Lung (tissue), 17 donors: ENCODE measurements at places on chromosomes 4 and X.

- DNase-seq, result no peak
Measured at GRCh38 chrX:124863303-124863702, 456.4 kb upstream of the TEX13C start.

DNA sequence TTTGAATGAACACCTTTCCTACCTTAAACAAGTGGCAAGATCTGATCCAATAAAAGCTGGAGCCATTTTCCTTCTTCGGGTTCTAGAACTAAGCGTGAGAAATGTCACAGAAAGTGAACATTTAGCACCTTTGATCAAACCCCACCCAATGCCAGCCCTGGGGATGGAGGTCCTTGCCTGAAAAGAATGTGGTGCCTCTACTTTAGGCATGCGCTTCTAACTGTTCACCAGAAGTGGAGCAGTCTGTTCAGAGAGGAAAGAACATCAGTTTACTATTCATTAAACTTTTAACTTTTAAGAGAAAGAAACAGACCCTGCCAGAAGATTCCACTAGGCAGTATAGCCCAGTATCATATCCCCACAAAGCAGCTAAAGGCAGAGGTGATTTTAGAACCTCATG lies 75.9 kb downstream of the INTS12 start:
- DNase-seq, result no peak

GRCh38 chr4:98385831-98386230 lies 124.6 kb downstream of the RAP1GDS1 start:
- peak; percentile 71 for DNase-seq

GRCh38 chr4:154877110-154877760 lies 96.2 kb downstream of the RBM46 start:
- DNase-seq, result peak; percentile 2

- no peak for DNase-seq
Measured at GRCh38 chr4:57147335-57148060, 37.3 kb upstream of the IGFBP7 start.

DNA sequence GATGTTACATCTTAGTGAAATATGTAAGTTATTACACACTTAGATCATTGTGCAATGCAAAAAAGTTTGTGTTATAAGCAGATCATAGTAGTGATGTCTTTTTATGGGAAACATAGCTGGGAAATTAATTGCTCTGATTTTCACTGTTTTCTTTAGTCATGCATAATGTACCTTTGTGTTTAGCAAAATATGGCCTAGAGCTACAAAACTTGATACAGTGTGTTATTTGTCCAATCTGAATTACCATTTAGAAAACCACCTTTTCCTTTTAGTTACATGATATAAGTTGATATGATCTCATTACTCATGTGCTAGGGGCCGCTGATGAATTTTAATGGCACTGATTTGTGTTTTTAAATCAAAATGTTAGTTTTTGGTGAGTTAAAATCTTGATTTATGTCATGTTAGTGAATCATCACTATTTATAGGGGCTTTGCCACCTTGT lies 2.0 kb downstream of the BMPR1B start:
- no peak for DNase-seq

GRCh38 chrX:24493740-24494581 lies 28.9 kb downstream of the PDK3 start:
- DNase-seq, result no peak

DNA sequence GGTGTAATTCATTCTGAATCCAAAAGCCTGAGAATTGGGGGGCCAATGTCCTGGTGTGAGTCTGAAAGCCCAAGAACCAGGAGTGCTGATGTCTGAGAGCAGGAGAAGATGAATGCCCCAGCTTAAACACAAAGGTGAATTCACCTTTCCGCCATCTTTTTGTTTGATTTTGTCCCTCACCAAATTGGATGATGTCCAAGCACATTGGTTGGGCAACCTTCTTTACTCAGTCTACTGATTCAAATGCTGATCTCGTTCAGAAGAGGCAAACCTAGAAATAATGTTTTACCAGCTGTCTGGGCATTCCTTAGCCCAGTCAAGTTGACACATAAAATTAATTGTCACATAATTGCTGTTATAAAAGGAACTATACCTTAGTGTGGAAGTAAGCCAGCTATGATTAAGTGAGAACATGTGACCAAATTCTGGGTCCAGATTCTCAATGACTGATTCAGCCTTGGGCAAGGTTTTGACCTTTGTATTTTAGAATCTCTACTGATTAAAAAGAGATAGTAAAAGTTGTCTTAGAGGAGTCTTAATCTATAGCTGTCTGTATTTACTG lies 34.5 kb upstream of the SLC4A4 start:
- no peak for DNase-seq

- no peak for DNase-seq
Measured at GRCh38 chr4:100422894-100423293, 94.9 kb downstream of the EMCN start.

GRCh38 chr4:168811786-168812651 lies 198.0 kb downstream of the CBR4 start:
- DNase-seq, result peak; percentile 60

- DNase-seq, result no peak
Measured at GRCh38 chr4:150384249-150384648, 197.7 kb upstream of the MAB21L2 start.

DNA sequence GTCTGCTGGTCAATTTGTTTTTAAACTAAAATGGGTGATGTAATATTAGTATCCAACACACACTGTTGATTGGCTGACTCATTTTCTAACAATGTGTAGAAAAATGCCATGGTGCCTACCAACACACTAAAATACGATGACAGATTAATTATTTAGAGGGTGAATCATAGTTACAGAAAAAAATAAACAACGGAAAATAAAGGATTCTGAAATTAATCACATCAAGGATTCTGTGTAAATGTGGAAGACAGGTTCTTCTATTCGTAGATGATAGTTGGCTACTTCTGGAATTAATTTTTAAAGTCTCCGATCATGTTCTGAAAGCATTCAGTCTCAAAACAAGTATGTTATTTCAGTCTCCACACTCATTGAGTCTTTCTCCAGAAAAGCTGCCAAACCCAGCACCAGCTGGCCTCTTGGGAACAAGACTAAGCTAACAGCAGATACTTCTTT lies 8.2 kb upstream of the IQCM start:
- no peak for DNase-seq

DNA sequence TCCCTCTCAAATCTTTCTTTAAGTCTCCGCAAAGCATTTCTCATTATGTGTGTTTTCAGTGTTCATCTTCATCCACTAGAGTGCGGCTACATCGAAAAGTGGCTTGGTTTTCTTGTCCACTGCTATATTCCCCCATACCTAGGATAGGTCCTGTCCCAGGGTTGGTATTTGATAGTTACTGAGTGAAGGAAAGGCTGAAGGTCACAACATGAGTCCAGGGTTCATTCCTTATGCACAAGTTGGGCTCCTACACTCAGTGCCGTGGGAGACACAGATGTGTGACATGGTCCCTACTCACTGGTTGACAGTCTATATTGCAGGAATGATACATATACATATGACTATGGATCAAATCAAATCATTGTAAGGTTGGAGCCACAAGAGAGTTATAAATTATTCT lies 55.4 kb upstream of the RELL1 start:
- no peak for DNase-seq

DNA sequence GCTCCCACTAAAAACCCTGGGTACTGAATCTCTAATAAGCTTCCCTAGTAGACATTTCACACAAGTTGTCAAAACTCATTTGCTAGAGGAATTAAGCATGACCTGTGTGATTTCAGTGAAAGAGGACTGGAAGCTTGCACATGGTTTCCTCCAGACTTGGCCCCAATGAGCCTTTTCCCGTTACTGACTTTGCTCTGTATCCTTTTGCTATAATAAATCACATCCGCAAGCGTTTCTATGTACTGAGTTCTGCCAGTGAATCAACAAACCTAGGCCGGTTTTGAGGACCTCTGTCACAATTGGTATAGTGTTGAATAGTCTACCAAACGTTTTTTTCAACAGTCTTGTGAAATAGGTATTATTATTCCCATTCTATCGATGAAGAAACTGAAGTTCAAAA lies 8.2 kb downstream of the ATP11C start:
- DNase-seq, result peak; percentile 16

DNA sequence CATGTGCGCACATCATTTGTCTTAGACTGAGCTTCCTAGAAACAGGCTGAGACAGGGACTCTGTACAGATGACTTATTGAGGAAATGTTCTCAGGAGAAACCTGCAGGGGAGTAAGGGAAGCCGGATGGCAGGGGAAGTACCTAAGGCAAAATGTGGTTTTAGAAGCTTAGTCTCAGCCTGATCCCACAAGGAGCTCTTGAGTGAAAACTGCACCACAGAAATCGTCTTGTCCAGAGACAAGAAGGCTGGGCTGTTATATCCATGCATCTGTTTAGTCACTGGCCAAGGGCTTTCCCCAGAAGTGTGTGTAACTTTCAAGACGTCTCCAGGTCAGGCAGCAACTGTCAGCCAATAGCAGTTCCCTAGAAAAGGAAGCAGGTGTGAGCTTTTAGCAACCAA lies 86.0 kb downstream of the FUNDC1 start:
- DNase-seq, result no peak

DNA sequence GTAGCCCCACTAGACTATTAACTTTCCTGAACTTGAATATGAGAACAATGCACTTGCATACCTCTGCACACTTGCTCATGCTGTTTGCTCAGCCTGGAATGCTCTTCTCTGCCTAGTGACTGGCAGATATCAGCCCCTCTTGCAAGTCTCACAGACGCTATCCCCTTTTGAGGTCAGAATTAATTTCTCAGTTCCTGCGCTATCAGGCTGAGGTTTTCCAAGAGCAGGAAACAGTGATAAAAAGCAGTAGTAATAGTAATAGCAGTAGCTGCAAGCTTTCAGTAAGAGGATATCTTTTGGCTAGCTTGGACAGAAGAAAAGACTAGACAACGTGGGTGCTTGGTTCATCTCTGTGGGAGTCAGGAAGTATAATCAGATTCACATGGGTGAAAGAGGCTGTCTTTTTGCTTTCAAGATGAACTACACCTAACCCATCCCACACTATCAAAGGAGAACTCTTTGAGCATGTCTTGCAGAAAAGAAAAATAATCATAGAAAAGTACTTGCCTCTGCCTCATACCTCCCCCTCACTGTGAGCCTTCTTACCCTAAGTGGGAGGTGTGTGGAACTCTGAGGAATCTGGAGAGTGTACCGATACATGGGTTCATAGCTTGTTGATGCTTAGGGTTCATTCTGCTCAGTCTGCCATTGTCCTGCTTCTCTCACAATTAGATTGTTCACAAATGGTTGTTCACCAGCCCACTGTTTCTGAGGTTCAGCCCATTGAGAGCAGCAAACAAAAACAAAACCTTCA lies 11.3 kb upstream of the DRP2 start:
- no peak for DNase-seq

DNA sequence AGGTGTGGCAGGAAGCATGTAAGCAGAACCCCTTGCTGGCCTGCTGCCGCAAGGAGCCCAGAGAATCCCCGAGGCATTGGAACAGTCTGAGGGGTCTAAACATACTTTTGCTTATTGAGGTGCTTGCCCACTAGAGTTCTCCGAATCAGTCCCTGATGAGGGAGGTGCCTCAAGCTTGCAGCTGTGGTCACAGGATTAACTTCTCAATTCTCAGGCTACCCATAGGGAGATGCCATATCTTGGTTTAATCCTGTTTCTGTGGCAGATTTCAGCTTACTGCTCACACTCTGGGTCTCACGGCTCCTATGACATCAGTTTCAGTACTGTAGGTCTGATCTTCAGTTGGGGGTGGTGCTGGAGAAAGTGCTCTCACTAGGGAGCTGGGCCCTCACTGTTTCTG lies 39.9 kb downstream of the CCNG2 start:
- DNase-seq, result no peak

DNA sequence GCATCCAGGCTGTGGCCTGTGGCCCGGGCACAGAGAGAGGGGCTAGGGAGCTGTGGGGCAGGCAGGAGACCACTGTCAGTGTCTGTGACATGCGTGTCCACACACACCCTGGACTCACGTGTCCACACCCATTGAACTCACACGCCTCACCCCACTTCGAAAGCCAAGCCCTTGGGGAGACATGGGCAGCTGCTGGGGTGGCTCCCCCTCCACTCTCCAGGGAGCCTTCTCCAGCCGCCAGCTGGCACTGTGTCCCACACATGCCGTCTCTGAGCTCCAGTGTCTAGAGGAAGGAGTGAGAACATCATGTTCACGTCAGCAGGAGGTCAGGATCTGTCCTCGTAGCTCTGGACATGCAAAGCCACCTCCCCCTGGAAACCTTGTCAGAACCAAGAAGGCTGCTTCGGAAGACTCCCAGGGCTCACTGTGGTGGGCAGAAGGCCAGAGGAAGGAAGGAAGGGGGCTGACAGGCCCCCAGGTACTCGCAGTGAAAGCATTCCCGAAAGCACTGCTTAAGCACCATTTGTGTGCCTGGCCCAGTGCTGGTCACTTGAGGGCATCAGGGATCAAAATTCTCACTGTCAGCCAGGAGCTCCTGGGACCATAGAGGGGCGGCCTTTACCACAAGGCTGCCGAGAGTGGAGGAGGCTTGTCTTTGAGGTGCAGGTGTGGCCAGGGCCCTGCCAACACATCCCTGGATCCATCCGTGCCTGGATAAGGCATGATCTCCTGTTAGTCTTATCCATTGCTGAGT lies 61.4 kb downstream of the HTRA3 start:
- DNase-seq, result no peak

DNA sequence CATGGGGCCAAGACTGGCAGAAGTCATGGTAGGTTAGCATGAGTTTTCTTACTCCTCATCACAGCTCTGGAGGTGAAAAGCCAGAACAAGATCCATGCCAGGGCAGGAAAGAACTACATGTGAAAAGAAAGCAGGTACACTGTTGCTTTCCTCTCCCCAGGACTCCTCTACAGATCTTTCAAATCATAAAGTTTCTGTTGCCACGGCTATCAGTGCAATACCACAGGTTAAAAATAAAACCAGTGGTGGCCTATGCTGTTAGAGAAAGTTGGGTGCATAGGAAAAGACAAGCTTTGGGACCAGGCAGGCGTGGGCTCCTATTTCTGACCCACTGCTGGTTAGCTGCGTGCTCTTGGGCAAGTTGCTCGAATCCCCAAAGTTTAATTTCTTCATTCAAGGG lies 81.4 kb downstream of the SH3RF1 start:
- DNase-seq, result no peak

- DNase-seq, result peak; percentile 42
Measured at GRCh38 chrX:125205133-125205917, 114.3 kb upstream of the TEX13C start.

GRCh38 chr4:10158333-10158942 lies 41.8 kb upstream of the WDR1 start:
- no peak for DNase-seq

GRCh38 chrX:3811331-3812311 lies 98.2 kb upstream of the PRKX start:
- DNase-seq, result peak; percentile 32

DNA sequence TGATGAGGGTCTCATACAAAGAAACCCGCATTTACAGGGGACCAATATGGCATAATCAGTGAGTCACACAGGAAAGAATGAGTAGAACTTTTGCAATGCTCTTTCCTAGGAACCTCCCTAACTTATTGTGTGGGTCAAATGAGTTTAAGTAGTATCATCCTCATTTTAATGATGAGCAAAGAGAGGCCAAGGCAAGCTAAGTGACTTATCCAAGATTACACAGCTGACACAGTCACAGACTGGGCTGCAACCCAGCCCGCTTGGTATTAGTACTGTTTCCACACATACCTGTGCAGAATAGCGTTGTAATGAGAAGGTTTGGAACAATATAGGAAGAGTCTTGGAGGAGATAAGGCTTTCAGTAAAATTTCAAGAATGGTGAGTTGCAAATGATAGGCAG lies 91.0 kb upstream of the PPP1R2C start:
- DNase-seq, result no peak
